NCI-H226 (cell line): ENCODE measurements at places on chromosomes 6 and 20.

GRCh38 chr6:15131651-15132061 lies 114.2 kb upstream of the JARID2 start:
- no peak for DNase-seq

- DNase-seq = no peak
These were observed 57.0 kb upstream of the EPB41L1 start for GRCh38 chr20:36097337-36098151.

- no peak for DNase-seq
These were observed 117.5 kb downstream of the SOX4 start for GRCh38 chr6:21710908-21711627.

GRCh38 chr6:131377112-131377705 lies 195.8 kb upstream of the ARG1 start:
- no peak for DNase-seq
